ENCODE measurements at places on chromosomes 5 and 9.

DNA sequence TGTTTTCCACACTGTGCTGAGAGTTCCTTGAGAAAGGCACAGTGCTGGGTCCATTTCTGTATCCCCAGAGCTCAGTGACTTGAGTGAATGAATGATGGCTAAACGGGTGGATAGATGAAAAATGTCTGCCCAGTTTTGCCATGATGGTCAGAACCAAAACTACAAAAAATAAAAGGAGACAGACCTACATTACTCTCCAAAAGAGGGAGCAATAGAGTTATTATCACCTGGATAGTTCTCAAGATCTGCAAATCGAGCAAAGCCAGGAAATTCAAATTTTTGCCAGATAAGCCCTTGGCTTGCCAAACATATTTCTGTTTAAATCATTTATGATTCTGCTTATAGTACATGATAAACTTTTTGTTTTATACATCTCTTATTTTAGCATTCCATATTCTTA is 214.2 kb upstream of the ZNF462 start:
- DNase-seq, result peak; percentile 1

- no peak for DNase-seq
Observed at GRCh38 chr9:69513141-69513820, 158.9 kb downstream of the APBA1 start.

- DNase-seq, result no peak
Observed at GRCh38 chr9:74534841-74535240, 37.7 kb downstream of the RORB start.

DNA sequence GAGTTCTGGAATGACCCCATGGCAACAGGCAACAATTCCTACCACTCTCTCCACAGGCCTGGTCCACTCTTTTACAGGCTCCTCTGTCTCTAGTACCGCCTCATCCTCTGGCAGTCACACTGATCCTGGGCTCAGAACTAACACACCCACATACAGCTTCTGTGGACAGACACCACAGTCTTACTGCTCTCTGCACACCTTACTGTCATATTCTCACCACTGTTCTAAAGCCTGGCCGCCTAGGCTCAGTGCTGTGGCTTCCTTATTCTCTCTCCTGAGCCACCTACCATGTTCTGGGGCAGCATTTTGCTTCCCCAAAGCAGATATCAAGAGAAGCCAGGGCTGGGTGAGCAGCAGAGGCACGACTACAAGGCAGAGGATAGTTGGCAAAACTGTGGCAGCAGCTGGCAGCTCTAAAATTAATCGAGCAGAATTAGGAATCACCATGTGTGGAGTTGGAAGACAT is 14.8 kb downstream of the REEP5 start:
- no peak for DNase-seq

GRCh38 chr5:74589204-74590056 is 51.1 kb downstream of the ENC1 start:
- DNase-seq, result peak; percentile 17

- no peak for DNase-seq
Observed at GRCh38 chr5:38259062-38259808, 876 bp downstream of the EGFLAM start.

DNA sequence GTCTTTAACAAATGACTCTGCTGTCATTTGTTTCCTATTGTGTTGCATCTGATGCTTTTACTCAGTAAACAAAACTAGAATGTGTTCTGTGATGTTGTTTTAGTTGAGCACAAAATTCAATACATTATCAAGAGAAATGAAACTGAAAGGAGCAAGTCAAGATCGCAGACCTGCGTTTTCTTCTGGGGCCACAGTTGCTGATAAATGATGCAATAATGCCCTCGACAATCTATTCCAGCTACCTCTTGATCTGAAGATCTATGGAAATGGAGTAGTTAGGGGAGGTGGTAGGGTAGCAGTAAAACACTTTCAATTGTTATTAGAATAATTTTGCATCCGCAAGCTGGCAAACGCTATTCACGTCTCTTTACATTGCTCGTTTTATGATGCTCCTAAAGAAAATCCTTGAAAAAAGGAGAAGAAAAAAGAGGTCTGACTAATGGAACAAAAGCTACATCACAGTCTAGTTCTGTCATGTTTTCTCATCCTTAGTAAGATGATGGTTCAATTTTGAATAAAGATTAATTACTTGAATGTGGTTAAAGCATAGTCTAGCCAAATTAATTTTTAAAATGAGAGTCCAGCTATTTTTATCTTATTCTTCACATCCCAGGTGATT is 1.6 kb downstream of the ZNF366 start:
- no peak for DNase-seq

DNA sequence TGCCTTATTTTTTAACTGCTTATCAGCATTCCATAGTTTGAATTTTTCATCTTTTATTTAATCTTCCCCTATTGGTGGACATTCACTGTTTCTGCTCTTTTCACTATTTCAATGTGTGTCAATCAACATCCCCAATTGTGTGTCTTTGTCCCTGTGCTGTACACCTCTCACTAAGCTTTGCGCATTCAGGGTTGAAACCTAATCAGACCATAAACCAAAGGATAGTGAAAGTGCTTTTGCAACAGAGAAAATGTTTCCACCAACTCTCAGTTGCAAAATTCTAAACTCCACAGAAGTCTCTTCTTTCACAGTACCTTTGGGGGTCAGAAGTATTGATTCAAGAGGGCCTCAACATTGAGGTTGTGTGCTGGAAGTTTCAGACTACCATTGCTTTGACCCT is 127.1 kb upstream of the SAP30L start:
- DNase-seq, result no peak

GRCh38 chr9:36855448-36856315 is 178.4 kb downstream of the PAX5 start:
- DNase-seq, result peak; percentile 12

- peak; percentile 55 for DNase-seq
Observed at GRCh38 chr5:79512471-79513307, 1.2 kb downstream of the HOMER1 start.

GRCh38 chr5:126694403-126694802 is 82.5 kb upstream of the LMNB1 start:
- DNase-seq, result no peak

GRCh38 chr5:13745508-13745907 is 199.0 kb downstream of the DNAH5 start:
- DNase-seq, result no peak

DNA sequence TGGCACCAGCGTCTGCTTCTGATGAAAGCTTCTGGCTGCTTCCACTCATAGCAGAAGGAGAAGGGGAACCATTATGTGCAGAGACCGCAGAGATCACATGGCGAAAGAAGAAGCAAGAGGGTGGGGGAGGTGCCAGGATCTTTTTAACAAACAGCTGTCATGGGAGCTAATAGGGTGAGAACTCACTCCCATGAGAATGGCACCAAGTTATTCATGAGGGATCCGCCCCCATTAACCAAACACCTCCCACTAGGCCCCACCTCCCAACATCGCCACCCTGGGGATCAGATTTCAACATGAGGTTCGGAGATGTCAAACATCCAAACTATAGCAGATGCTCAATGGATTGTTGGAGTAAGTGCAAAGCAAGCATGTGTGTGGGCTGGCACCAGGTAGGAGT is 125.8 kb upstream of the SLIT3 start:
- no peak for DNase-seq

DNA sequence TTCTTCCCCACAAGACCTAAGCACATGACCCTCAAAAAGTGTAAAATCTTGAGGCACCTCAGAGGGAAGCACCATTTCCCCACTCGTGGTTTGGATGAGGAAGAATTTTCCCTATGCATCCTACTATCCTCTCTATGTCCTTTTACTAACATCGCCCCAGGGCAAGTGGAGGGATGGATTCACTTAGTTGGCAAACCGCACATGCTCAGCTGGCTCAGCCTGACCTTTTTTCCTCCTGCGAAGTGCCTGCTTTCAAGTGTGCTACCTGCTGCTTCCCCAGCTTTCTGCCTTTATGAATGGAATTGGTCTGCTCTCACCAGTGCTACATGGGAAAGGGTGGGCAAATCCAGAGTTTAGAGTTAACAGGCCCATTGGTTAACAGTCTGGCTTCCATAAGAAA is 56.6 kb upstream of the IFNK start:
- no peak for DNase-seq

DNA sequence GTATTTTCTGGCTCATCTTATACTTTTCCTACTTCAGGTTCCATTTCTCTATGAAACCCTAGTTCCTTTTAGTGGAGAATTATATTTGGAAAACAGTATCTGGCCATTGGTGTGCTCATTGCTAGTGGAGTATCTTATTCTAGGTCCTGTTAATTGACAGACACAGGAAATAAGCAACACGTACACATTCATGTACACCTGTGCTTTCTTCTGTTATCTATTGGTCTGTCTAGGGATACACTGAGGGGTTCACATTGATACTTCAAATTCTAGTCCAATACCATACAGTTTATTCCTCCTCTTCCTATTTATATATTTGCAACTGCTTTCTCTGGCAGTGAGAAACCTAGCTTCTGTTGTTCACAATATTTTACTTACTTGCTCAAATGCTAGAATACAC is 110.2 kb downstream of the FER start:
- no peak for DNase-seq

DNA sequence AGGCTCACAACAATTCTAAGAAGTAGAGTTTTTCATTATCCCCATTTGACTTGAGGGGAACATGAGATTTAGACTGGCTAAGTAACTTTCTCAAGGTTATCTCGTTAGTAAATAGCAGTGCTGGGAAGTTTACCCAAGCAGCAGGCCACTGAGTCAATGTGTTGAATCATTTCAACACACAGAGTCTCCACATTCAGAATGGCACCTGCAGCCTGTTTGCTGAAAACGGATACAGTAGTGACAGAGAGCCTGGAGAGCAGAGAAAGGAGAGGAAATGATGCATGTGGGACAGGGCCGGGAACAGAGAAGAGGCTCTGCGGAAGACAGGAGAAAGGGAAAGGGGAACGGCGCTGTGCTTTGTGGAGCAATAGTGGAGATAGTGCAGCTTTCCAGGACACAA is 33.5 kb upstream of the ZSWIM6 start:
- DNase-seq, result no peak

- DNase-seq, result no peak
Observed at GRCh38 chr9:9846557-9846956, 766.2 kb downstream of the PTPRD start.

- no peak for DNase-seq
Observed at GRCh38 chr9:85263288-85263687, 478.5 kb downstream of the AGTPBP1 start.

- no peak for DNase-seq
Observed at GRCh38 chr5:80704221-80704620, 49.4 kb upstream of the DHFR start.

DNA sequence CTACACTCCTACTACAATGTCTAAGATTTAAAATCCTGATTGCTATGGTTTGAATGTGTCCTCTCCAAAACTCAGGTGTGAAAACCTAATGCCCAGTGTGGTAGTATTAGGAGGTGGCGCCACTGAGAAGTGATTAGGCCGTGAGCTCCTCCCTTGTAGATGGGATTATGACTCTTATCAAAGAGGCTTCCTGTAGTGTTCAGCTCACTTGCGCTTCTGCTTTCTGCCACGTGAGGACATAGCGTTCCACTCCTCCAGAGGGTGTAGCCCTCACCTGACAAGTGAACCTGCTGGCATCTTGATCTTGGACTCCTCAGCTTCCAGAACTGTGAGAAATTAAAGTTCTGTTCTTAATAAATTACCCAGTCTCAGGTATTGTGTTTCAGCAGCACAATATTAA is 33.0 kb upstream of the WHRN start:
- DNase-seq, result peak; percentile 90

- no peak for DNase-seq
Observed at GRCh38 chr5:436641-436975, 6.4 kb upstream of the EXOC3 start.

DNA sequence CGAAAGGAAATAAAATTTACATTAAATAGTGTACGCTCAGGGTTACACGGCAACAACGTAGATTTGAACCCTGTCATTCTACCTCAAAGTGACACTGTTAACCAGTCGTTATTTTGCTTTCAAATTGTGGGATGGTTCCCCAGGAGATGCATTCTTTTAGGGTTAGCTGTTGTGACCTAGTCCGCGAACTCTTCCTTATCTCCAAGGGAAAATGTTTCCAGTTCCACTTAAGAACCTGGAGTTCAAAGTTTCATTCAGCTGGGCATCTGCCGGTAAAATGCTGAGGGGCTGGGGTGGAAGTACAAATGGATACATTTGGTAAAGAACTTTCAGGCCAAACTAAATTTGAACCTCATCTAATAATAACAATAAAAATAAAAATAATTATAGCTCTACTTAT is 264.6 kb downstream of the NR3C1 start:
- DNase-seq, result no peak

- no peak for DNase-seq
Observed at GRCh38 chr5:54492178-54492577, 25.4 kb upstream of the SNX18 start.

- DNase-seq, result no peak
Observed at GRCh38 chr5:180641566-180641900, 7.9 kb downstream of the FLT4 start.

DNA sequence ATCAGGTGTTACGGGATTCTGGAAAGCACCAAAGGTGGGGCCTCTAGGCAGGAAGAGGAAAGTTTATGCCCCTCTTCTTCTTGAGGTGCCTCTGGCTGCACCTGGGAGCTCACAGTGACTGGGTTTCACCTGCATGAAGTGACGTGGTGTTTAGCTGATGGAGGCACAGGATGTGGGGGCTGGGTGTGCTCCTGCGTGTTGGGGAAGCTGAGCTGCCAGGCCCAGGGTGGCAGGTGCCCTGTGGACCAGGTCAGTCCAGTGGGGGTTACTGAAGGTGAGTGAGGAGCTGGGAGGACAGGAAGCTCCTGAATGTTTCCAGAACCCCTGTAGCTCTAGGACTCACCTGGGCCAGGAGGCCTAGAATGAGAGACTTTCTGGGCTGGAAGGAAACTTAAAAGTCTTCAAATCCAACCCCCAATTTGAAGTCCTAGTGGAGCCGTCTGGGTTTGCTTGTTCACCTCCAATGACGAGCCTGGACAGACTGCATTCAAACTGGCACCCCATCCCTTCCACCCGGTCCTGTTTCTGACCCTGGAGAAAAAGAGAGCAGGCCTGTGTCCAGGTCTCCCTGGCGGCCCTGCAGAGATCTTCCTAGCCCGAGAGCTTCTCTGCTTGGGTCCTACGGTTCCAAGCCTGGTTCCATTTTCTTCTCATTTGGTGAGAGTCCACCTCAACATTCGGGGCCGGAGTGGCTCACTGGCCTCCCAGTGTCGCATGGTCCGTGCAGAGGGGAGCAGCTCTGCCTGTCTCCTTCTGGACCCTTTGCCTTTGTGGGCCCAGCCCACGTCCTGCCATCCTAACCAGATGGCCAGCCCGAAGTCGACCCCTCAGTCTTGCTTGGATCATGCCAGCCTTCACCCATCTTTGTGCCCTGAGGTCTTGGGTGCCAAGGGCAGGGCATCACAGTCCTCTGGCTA is 22.3 kb downstream of the TRAF1 start:
- DNase-seq, result no peak

- DNase-seq, result no peak
Observed at GRCh38 chr9:121009650-121010049, 40.4 kb downstream of the C5 start.

- DNase-seq, result no peak
Observed at GRCh38 chr9:132366481-132366880, 11.7 kb upstream of the SETX start.

All from small intestine (tissue), 16 donors.